ENCODE measurements at places on chromosomes 1 and 21. TPM values are rescaled to one million over a fixed set of nuclear protein-coding genes. Genes with fewer than 3 reads are reported as not detected.
A peak's percentile ranks its signal among the peaks of the same experiment; 100 is the strongest.

GRCh38 chr1:230067871-230068620 is 1.0 kb downstream of the GALNT2 start:
- H3K36me3 ChIP-seq = no peaks in the 10 kb centered on the region
- H3K4me1 ChIP-seq = peaks cover 5% of the 10 kb centered on the region

The FAM163A gene
- total RNA-seq = not detected

The PEX10 gene
- 31.6 TPM for total RNA-seq

The UROD gene
- 158 TPM for total RNA-seq

The LYPD8 gene
- not detected for total RNA-seq

- no peak overlapping the region for H3K27ac ChIP-seq
- peak; percentile 29 for DNase-seq
- no peaks in the 10 kb centered on the region for H3K27me3 ChIP-seq
- H3K4me1 ChIP-seq = no peaks in the 10 kb centered on the region
Observed at GRCh38 chr1:54569339-54569738, 21.3 kb downstream of the ACOT11 start.

GRCh38 chr1:203769505-203770343 is 4.7 kb downstream of the LAX1 start:
- H3K4me3 ChIP-seq = no peak overlapping the region
- DNase-seq = peak; percentile 95
- H3K36me3 ChIP-seq = no peaks in the 10 kb centered on the region
- H3K4me1 ChIP-seq = no peaks in the 10 kb centered on the region
- no peak overlapping the region for H3K27ac ChIP-seq

- H3K27ac ChIP-seq = no peak overlapping the region
- H3K36me3 ChIP-seq = no peaks in the 10 kb centered on the region
- peak overlapping the region; percentile 3 for H3K4me3 ChIP-seq
- H3K4me1 ChIP-seq = no peaks in the 10 kb centered on the region
Observed at GRCh38 chr1:114219172-114219868, 65.7 kb upstream of the SYT6 start.

GRCh38 chr21:40404396-40404800 is 442.6 kb downstream of the DSCAM start:
- no peak for DNase-seq
- no peak overlapping the region for H3K27ac ChIP-seq
- no peak overlapping the region for H3K4me3 ChIP-seq

The SNRPE gene
- total RNA-seq = 46.2 TPM

- peaks cover 13% of the 10 kb centered on the region for H3K4me1 ChIP-seq
- H3K27me3 ChIP-seq = no peaks in the 10 kb centered on the region
- no peaks in the 10 kb centered on the region for H3K36me3 ChIP-seq
- DNase-seq = peak; percentile 96
- no peak overlapping the region for H3K4me3 ChIP-seq
- H3K27ac ChIP-seq = peak overlapping the region; percentile 66
Observed at GRCh38 chr1:243287652-243288051, 31.8 kb downstream of the SDCCAG8 start.

The MEX3A gene
- 1.7 TPM for total RNA-seq

The LIN28A gene
- not detected for total RNA-seq

The TMEM82 gene
- not detected for total RNA-seq

The INSRR gene
- not detected for total RNA-seq
